ENCODE measurements at places on chromosomes 13 and 19.

DNA sequence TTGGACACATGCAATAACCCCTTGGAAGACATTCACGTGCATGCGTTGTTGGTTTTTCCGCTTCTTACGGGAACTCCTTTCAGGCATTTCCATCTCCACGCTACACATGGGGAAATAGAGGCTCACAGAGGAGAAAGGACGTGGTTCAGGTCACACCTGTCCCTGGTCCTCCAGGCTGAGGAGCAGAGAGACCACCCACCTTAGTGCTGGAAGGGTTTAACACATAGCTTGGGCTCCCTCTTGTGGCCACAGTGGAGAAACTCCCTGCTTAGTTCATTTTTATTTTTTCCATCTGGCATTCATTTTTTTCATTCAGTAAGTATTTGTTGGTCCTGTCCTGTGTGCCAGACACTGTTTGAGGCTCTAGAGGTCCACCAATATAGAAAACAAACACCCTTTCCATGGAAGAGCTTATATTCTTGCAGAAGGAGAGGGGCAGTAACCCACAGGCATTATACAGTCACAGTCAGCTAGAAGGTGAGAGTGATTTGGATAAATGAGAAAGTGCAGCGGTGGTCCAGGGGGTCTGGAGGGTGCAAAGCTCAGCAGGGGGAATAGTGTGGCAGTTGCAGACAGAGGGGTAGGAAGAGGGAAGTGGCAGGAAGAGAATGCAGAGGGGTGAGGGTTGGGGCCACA, 24.2 kb upstream of the TTYH1 start:
- DNase-seq = peak; percentile 54

DNA sequence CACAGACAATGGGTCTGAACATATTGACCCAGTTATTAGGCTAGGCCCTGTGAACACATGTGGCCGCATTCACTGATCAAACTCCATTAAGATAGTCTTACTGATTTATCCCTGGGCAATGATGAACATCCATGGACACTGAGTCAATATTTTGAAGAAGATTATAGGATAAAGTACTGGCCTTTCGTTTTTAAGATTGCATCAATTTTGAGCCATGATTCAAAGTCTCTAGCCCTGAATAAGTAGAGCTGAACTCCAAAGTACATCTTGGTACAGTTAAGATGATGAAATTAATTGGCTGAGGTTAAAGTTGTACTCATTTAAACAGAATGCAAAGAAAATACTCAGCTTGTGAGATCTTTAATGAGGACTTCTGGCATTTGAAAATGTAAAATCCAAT, 1581.9 kb downstream of the EFNB2 start:
- DNase-seq = no peak

- no peak for DNase-seq
These were observed 30.1 kb downstream of the RCBTB2 start for GRCh38 chr13:48502601-48503319.

GRCh38 chr19:17411801-17412200, 6.4 kb upstream of the BST2 start:
- DNase-seq = no peak

DNA sequence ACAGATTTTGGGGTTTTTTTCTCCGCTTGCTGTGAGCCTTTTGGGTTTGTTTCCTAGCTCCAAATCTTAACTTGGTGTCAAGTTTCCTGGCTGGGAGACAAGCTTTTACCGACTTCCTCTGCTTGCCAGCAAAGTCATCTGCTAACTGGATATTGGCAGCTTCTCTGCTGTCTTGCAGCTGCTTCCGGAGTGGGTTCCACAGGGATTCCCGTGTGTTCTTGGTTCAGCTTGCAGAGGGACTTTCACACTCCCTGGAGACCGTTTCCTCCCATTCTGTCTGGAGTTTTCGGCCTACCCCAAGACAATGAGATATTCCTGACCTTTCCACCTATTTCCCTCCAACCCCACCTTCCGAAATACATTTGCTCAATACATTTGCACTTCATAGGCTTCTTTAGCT, 2.2 kb upstream of the COLGALT1 start:
- no peak for DNase-seq

GRCh38 chr19:39701291-39701690, 3.0 kb upstream of the LGALS14 start:
- no peak for DNase-seq

DNA sequence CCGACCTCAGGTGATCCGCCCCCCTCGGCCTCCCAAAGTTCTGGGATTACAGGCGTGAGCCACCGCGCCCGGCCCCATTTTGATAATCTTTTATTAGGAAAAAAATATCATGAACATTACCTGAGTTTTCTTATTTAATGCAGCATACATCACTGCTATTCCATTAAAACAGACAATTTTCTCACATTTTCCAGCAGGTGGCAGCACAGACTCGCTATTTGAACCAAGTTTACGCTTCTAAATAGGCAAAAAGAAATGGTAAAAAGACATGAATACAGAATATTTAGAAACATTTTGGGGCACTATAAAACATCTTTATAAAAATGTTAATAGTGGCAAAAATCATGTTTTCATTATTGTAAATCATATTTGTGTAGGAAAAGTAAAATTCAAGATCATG, 903.1 kb downstream of the SLITRK6 start:
- no peak for DNase-seq

DNA sequence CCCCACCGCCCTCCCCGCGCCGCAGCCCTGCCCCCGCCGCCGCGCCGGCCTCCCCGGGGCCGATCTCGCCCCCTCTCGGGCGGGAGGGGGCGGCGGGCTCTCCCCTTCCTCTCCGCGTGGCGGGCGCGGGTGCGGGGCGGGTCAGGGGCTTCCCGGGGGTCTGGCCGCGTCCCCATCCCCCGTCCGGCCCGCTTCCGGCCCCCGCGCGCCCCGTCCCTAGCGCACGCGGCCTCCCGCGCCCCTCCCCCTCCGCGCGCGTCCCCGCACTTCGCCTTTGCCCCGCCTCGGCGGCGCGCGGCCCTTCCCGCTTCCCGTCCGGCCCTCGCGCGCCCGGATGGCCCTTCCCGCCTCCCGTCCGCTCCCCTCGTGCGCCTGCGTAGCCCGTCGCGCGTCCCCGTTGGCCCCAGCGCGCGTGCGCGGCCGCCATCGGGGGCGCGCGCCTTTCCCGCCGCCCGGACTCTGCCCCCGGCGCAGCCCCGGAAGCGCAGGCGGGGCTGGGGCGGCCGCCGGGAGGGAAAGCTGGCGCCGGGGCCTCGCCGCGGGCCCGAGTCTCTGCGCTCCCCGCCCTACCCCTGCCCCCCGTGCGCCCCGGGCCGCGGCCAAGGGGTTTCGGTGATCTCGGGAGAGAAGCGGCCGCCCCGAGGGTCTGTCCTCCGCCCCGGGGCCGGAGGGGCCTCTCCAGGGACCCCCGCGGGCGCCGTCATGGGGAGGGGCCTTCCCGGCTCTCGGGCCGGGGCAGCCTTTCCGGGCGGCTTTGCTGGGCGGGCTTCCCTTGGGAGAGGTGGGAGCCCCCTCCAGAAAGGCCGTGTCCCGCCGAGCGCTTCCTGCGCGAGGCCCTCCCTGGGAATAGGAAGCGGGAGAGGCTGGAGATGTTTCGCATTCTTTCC, 519 bp downstream of the PTBP1 start:
- peak; percentile 72 for DNase-seq

DNA sequence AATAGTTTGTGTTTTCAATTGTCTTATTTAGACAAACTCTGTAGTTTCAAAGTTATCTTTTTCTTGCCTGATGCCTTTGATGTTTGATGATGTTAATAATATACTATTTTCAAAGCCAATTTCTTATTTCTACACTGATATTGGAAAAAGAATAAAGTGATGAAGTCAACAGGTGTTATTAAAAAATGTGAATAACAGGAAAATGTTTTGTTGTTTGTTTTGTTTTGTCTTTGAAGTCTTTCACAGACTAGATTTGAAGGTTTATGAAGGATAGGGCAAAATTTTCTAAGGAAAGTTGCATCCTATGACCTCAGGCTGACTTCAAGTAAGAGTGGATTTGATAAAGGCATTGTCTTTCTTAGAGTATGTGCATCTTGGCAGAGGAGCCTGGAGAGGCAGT, 31.2 kb downstream of the ZNF790 start:
- no peak for DNase-seq

DNA sequence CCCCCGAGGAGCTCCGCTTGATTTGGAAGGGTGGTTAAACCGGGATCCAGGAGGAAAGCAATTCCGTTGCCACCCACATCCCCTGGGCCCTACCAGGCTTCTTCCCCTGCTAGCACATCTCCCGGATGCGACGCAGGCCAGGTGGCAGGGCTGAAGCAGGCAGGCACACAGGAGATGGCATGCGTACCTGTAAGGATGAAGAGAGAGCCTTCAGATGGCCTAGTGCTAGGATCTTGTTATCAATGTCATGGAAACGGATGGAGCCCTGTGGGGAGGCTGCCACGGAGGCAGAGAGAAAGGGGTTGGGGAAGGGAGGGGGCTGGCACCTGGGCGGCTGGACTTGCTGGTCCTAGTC, 8.5 kb upstream of the SOX1 start:
- no peak for DNase-seq

- DNase-seq = no peak
These were observed 16.2 kb downstream of the KCTD4 start for GRCh38 chr13:45184693-45185092.

- no peak for DNase-seq
These were observed 65.6 kb downstream of the DHRS12 start for GRCh38 chr13:51738226-51738905.

DNA sequence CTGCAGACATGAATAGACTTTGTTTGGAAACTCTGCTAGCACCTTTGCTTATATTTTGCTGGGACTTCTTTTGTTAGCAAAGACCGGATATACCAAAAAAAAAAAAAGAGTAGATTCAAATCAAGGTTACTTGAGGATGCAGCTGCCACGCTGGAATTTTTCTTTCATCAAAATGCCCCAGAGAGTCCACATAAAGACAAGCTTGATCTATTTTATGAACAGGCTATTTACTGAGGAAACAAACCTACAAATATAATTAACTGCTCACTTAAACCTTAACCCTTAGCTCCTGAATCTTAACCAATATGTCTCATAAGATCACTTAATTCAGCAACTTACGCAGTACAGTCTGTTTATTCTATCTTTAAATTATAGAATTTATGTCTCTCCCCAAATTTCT, 27.1 kb upstream of the DOCK9 start:
- DNase-seq = no peak

- no peak for DNase-seq
These were observed 23.5 kb downstream of the ARL11 start for GRCh38 chr13:49651570-49652354.

GRCh38 chr13:107234319-107235073, 666.6 kb upstream of the ARGLU1 start:
- no peak for DNase-seq

- no peak for DNase-seq
These were observed 35.6 kb downstream of the UCHL3 start for GRCh38 chr13:75585153-75585552.

GRCh38 chr19:343451-343931, 1.1 kb downstream of the MIER2 start:
- no peak for DNase-seq

DNA sequence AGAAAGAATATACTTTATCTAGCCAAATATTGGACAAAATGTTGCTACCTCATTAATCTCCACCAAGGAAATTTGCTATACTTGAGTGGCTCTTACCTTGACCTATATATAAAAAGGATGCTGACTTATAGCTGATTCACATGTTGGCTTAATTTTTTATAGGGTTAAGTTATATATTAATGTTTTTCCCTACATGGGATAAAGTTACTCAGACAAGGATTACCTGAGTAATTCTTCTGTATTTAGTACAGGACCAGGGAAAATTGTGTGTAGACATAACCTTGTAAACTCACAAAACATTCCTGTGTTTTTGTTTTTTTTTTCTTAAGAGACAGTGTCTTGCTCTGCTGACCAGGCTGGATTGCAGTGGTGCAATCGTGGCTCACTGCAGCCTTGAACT, 30.6 kb upstream of the SOHLH2 start:
- DNase-seq = no peak

DNA sequence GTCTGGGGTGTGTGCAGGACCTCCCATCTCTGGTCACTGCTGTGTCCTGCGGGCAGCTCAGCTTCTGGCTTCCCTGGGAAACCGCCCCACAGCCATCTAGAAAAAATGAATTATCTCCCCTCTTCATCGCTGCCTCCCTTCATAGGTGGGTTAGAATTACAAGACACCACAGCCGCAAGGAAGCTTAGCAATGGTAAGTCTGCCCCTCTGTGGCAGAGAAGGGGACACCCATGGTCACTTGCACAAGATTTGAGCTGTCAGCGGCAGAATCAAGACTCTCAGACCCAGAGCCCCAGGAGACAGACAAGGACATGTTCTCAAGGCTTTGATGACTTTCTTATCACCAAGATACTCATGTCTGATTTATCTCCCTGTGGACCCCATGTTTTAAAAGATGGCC, 110.8 kb upstream of the PABPC3 start:
- no peak for DNase-seq

DNA sequence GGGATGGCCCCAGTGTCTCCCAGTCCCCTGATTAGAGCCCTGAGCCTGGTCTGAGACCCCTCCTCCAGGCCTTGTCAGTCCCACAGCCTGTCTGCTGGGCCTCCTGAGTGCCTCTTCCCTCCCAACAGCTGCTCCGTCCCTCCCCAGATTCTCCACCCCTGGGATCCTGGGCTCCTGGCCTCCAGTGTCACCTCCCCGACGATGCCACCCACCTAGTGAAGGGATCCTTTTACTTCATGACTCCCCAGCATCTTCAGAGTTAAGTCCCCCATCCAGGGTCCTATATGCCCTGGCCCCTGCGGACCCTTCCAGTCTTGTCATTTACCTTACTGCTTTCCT, 4.4 kb upstream of the PRX start:
- DNase-seq = no peak
